ENCODE measurements at places on chromosomes 7 and 10. TPM values are rescaled to one million over a fixed set of nuclear protein-coding genes. Genes with fewer than 3 reads are reported as not detected.

DNA sequence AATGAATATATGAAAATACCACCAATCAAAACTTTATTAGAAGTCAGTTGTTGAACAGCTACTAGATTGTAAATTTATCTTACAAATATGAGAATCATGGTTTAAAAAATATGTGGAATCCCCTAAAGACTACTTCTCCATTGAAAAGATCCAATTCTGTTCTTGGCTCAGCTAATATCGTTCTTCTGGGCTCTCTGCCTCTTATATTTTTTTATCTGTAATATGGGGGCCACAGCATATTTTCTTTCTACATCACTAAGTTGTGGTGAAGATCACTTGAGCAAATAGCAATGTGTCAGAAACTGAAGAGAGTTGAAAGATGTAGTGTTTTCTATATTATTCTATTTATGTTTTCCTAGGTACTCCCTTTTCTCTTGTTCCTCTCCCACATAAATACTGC lies 198.1 kb downstream of the FZD1 start:
- no peak for DNase-seq

DNA sequence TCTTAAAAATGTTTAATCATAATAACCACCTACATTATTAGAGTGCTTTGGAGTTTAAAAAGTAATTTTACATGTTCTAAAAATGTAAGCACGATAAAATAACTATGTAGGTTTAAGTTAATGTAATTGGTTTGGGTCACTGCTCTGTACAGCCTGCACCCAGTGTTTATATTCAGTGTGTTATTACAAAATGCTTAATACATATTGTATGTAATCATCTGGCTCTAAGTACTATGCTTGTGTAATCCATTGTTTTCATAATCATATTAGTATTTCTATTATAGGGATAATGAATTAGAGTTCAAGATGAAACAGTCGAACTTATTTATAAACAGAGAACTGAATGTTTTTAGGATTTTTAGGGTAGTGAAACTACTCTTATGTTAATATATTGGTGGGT lies 13.1 kb downstream of the RPA3 start:
- DNase-seq = no peak

- no peak for DNase-seq
Measured at GRCh38 chr7:104653825-104654401, 325.5 kb downstream of the LHFPL3 start.

- DNase-seq = no peak
Measured at GRCh38 chr7:104033837-104034236, 44.4 kb upstream of the RELN start.

- no peak for DNase-seq
Measured at GRCh38 chr7:94431619-94432280, 37.1 kb downstream of the COL1A2 start.

DNA sequence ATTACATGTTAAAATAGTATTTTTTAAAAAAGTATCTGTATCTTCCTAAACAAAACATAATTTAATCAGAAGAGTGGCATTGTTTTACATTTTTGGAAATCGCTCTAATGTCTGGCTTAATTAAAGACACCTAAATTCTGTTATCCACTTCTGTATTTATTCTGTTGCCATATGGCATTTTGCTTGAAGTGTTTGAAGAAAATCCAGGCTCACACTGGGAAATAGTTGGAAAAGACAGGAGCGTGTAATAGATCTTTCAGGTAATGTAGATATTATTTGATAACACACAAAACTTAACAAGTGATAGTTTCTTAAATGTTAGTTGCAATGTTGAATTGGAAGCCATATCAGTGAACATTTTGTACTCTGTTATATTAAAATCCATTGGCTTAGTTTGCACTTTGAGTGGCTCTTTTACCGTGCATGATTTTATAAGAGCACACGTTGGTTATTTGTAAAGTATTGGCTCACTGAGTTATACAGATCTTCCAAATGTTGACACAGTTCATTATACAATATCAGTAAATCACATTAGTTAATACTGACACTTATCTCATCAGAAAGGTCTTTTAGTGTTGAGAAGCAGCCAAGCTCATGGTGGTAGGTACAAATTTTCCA lies 128.4 kb upstream of the NPVF start:
- DNase-seq = no peak

- DNase-seq = no peak
Measured at GRCh38 chr10:5817322-5818047, 4.3 kb upstream of the GDI2 start.

DNA sequence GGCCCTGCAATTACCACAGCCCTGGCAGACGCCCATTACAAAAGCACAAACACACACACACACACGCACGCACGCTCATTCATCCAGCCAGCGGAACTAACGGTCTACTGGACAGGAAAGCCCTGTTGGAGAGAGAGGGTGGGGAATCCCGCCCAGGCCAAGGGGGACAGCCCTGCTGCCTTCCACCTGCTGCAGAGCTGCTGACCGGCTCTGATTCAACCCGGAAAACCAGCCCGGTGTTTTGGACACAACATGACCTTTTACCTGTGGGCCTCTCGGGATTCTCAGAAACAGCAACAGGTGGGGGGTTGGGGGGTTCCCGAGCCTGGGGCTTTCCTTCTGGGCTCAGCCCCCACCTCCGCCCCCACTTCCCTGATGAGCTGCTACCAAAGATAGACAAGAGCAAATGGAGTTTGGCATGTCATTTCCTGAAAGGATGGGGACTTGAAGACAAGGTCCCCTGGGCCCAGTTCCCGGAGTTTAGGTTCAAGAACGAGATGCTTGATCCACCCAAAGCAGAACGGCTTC lies 18.5 kb upstream of the SERPINE1 start:
- DNase-seq = no peak

DNA sequence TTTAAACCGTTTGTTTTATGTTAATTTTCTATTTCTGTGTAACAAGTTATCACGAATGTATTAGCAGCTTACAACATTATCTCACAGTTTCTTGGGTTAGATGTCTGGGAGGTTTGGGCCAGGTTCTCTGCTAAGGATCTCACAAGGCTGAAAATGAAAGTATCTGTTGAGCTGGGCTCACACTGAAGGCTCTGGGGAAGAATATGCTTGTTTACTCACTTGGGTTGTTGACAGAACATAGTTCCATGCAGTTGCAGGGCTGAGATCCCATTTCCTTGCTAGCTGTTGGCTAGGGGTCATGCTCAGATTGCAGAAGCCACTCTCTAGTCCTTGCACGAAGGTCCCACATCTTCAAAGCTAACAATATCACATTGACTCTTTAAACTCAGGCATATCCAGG lies 266.6 kb upstream of the GNAI1 start:
- DNase-seq = no peak

DNA sequence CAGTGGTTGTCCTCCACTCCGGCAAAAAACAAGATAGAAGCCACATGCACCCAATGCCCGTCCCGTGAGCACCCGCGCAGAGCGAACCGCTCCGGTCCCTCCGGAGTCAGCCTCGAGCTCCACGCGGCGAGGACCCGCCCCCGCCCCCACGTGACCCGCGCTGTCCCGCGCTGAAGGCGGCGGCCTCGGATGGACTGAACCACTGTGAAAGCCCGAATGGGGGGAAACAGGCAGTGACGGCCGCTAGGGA lies 766 bp upstream of the EIF3B start:
- peak; percentile 80 for DNase-seq

DNA sequence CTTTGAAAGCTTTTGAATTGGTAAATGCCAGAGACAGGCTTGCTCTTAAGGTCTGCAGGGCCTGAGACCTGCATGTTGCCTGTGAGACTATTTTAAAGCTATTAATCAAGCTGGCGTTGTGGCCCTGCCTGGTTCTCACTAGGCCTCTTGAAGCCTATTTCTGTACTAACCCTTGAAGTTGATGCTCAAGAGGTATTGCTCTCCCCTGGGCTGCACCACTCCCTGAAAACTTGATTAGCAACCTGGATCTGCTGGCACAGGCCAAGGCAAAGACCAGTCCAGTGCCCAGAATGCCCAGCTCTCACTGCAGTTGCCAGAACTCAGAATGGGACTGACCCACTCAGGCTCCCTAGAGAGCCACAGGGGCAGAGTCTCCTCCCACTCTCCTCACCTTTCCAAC lies 220.0 kb upstream of the MEOX2 start:
- no peak for DNase-seq

The PRLHR gene
- not detected for total RNA-seq

The ETV1 gene
- total RNA-seq = 9.3 TPM

The CCL24 gene
- not detected for total RNA-seq

The HOGA1 gene
- total RNA-seq = 0.53 TPM
